Cardiac muscle cell (in vitro differentiated cells and primary cell): ENCODE measurements at places on chromosomes 7 and 10.

- DNase-seq, result no peak
Measured at GRCh38 chr7:56121440-56121839, 5.2 kb upstream of the NUPR2 start.

- no peak for DNase-seq
Measured at GRCh38 chr10:119680050-119680449, 28.9 kb downstream of the BAG3 start.

- no peak for DNase-seq
Measured at GRCh38 chr10:80493522-80494051, 39.5 kb downstream of the TSPAN14 start.

DNA sequence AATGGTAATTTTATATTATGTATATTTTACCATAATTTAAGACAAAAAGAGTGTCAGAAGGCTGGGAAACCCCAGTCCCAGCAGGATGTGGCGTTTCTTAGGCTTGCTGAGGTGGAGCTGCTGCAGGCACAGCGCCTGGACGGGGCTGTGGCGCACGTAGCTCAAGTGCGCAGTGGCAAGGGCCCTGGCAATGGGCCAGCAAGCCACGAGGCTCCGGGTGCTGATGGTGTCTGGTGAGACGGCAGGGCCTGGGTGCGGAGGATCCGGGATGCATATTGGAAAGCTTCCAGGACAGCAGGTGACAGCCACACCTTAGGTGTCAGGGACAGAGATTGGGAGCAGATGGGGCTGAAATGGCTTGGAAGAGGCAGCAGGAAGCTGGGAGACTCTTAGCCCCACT is 37.2 kb downstream of the CLEC2L start:
- DNase-seq, result no peak

GRCh38 chr7:16178092-16178491 is 243.2 kb downstream of the CRPPA start:
- no peak for DNase-seq
